ENCODE measurements at places on chromosomes 16 and 17.

GRCh38 chr17:50458270-50458669 is 10.4 kb downstream of the CHAD start:
- no peak for DNase-seq

- DNase-seq, result no peak
Measured at GRCh38 chr16:74601126-74601871, 5.6 kb downstream of the GLG1 start.

GRCh38 chr17:76914937-76915336 is 46.7 kb downstream of the MGAT5B start:
- peak; percentile 17 for DNase-seq

GRCh38 chr17:76262732-76263344 is 2.3 kb upstream of the UBALD2 start:
- DNase-seq, result no peak

DNA sequence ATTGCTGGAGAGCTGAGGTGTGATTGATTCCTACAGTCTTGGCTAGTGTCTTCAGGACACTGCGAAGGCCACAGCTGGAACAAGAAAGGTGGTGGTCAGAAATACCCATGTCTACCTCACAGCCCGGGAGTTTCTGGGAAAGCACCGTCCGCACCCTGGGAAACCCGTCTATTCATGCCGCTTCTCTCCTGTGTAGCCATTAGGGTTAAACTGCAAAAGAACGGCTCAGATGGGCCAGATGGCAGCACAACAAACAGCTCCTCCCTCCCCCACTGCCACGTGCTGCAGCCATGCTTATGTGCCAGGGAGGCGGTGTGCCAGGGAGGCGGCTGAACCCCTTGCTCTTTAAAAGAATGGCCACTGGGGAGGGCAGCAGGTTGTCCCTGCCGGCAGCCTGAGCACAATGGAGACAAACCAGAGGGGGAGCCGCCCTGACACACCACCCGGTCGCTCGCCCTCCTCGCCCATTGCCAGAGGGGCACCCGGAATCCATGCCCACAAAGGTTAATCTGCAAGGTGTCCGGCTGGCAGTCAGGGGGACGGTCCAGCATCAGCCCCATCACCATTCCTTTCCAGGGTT is 65.2 kb downstream of the CYTH1 start:
- peak; percentile 77 for DNase-seq

- no peak for DNase-seq
Measured at GRCh38 chr17:66477615-66478283, 175.3 kb downstream of the PRKCA start.

DNA sequence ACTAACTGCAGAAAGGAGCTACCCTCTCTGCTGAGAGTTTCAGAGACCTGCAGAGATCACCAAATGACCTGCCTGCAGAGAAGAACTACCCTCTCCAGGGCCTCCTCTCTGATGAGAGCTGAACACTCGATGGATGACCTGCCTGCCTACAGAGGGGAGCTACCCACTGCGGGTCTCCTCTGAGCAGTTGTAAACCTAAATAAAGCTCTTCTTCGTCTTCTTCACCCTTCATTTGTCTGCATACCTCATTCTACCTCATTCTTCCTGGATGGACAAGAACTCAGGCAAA is 24.2 kb downstream of the SSH2 start:
- no peak for DNase-seq

DNA sequence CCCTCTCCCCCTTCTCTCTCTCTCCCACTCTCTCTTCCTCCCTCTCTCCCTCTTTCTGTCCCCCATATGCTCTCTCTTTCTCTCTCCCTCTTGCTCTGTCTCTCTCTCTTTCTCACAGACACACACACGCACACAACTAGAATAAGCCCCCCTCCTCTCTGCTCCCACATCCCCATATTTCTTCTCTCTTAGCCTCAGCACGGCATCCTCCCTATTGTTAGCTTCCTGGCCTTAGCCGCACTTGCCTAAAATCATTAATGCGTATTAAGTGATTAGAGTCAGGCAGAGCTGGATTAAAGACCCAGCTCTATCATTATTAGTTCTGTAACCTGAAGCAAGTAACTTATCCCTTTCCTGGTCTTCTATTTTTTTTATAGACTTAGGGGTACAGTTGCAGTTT is 319.0 kb upstream of the C16orf82 start:
- DNase-seq, result no peak
